ENCODE measurements at places on chromosomes 11 and 22. TPM values are rescaled to one million over a fixed set of nuclear protein-coding genes. Genes with fewer than 3 reads are reported as not detected.

Gene APOL3
- polyA plus RNA-seq = 44.4 TPM

Gene MICALL1
- polyA plus RNA-seq = 21.8 TPM

DNA sequence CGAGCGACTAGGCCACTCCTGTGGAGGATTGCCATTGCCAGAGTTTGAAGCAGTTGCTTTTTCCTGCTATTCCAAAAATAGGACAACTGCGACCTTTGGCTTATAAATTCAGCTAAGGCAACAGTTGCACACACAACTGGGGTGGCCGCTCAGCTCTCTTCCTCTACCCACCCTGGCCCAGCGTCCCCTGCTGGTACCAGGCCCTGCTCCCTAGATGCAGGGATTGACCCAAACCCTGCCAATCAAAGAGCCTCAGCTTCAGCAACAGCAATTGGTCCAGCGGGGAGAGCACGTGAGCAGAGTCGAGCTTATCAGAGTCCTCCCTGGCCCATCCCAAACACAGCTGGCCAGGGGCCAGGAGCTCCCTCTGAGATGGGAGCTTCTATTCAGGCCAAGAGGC lies 22.0 kb upstream of the CABP2 start:
- peak; percentile 10 for DNase-seq

GRCh38 chr11:130455483-130456127 lies 7.2 kb downstream of the ADAMTS15 start:
- no peak for DNase-seq

DNA sequence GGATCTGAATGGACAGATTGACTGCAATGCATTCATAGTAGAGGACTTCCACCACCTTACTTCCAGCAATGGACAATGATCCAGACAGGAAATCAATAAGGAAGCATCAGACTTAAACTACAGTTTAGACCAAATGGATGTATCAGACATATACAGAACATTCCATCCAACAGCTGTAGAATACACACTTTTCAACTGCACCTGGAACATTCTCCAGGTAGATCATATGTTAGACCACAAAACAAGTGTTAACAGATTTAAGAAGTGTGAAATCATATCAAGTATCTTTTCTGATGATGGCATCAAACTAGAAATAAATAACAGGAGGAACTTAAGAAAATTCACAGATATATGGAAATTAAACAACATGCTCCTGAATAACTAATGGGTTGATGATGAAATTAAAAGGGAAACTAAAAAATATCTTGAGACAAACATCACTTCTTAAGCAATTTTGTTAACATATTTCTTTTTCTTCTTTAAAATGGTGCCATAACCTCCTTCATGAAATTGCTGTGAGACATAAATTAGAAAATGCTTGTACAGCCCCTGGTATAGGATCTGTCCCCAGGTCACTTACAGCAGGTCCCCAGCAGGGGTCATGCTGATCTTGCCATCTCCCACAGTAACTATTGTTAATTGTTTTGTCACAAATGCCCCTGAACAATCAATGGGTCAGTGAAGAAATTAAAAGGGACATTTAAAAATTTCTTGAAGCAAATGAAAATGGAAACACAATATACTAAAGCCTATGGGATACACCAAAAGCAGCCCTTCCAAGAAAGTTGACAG lies 100.0 kb upstream of the OR4B1 start:
- DNase-seq = no peak

DNA sequence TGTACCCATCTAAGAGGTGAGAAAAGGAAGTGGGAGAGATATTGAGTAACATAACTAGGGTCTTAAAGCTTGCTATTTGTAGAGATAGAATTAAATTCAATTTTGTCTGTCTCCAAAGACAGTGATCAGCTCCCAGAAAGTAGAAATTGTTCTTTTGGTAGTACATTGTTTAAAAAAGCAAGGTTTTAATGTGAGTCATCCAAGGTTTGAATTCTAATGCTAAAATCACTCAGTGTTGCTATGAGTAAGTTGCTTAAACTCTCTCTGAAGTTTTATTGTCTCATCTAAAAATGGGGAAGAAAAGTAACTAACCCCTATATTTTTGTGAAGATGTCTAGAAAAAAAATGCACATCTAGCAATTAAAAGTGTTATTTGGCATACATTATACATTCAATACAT lies 1004.5 kb upstream of the CCDC90B start:
- DNase-seq = no peak
